NCI-H1930 (cell line): ENCODE measurements at places on chromosomes 1 and 21.
A peak's percentile ranks its signal among the peaks of the same experiment; 100 is the strongest.

DNA sequence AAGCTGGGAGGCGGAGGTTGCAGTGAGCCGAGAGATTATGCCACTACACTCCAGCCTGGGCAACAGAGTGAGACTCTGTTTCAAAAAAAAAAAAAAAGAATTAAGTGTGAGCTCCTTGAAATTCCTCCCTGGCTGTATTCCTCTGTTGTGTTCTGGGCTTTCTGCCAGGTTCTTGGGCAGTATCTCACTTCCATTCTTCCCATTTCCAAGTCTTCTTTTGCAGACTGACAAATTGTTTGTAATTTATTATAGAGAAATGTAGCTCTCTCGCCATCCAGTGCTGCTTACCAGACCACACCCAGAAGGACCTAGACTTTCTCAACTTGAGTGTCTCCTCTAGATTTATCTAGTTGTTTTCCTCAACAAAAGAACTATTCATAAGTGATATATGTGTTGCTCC lies 105.0 kb upstream of the ADGRL2 start:
- no peak for DNase-seq

DNA sequence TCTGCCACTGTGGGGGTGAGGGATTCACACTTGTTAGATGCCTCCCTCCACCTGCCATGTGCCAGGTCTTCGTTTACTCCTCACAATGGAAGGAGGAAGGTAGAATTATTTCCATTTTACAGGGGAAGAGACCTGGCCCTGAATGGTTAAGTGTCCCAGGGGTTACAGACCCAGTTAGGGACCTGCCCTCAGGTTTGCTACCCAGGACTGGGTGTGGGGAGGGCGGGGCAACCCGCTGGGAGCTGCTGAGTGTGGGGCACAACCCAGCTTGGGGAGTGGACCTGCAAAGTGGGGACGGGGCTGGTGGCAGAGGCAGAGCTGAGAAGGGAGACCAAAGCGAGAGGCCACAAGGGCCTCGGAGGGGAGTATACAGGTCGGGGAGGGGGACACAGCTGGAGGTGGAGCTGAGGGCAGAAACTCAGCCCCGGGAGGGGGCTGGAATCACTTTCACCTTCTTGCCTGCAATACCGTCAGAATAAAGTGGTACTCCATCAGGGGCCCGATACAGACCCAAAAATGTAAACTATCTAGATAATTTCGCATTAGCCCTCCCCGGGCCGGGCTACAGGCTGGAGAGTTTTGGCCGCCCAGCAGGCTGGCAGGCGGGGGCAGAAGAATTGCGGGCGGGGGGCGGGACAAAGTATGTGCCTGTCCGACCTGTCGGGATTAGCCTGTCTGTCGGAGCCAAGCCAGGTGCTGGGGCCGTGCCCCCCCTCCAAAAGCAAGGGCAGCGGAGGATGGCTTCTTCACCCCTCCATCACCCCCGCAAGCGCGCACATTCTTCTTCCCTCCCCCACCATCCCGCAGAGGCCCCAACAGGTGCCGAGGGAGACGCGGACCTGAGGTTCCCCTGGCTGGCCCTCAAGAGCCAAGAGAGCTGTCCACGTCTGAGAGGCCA lies 1.4 kb downstream of the RSPO1 start:
- no peak for DNase-seq

DNA sequence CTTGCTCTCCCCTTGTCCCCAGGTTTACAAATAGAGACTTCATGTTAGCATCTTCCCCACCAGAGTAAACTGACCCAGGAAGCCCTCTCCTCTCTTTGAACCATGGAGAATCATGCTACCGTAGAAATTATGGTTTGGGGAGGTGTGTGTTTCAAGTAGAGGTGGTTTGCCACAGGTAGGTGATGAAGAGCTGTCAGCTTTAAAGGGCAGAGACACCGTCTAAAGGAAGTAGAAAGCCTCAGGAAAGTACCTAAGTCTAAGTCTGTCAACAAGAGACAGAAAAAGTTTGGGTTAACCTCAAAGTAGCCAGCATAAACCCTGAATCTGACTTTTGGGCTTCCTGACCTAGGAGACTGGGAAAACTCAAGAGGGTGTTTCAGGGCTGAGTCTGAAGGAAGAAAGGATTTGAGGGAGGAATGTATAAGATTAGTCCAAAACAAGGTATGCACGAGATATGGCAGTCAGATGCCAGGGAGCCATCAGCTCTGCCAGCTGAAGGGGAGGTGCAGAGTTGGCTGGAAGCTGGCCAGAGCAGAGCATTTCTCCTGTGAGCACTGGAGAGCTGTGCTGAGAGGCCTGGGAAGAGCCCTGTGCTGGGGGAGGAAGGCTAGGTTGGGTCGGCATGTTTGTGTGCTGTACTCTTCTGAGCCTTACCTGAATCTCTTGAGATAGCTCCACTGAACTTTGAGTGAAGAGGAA lies 14.3 kb downstream of the ADAMTSL4 start:
- no peak for DNase-seq

DNA sequence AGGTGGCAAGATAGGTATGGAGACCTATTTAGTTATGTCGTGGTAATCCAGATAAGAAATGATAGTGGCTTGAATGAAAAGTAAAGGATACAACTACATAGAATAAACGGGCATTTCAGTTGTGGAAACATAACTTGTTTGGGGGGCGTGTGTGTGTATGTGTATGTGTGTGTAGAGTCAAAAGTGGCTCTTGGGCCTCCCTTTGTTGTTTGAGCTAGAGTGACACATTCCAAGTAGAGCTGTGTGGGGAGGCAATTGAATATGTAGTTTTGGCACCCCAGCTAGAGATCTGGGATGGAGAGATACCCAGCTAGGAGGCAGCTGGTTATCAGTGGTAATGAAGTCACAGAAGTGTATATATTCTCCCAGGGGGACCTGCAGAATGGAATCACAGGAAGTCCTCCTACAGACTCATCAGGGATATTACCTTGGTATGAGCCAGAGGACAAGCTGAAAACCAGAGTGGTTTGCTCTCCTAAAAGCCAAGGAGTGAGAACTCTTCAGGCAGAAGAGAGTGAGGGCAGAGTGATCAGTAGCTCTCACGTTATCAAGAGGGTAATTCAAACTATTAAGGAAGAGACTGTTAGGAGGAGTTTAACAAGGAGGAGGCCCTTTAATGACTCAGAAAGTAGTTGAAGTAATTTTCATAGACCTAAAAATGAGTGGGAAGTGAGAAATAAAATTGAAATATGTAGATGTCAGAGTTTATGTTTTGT lies 5.1 kb downstream of the CR1L start:
- no peak for DNase-seq

DNA sequence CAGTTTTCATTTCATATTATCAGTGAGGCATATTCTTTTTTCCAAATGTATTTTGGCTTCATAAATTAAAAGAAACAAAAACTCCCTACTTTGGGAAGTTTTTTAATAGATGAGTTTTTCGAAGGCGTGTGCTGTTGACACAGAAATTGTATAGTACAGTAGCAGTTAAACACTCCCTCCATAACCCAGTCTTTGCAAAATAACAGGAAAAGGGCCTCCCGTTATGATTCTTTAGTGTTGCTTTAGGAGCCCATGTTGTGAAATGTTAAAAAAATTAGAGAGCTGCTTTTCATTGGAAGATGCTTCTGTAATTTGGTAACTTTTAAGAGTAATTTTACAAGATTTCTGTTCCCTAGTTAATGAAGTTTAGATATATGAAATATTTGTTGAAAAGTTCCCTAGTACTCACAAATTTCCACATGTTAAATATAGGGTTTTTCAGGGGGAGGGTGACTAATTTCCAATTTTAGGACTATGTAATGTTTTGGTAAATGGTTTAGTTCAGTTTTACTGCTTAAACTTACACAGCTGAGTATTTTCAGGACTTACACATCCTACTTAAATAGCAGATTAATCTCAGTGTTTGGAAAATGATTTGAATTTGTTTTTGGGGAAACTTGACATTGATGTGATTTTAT lies 2.0 kb downstream of the CAMSAP2 start:
- DNase-seq, result no peak

DNA sequence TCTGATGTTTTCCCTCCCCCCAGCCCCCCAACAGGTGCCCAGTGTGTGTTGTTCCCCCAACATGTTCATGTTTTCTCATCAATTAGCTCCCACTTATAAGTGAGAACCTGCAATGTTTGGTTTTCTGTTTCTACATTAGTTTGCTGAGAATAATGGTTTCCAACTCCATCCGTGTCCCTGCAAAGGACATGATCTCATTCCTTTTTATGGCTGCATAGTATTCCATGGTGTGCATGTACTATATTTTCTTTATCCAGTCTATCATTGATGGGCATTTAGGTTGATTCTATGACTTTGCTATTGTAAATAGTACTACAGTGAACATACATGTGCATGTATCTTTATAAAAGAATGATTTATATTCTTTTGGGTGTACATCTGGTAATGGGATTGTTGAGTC lies 24.6 kb downstream of the ZNF678 start:
- DNase-seq, result no peak

- DNase-seq, result no peak
Measured at GRCh38 chr1:17612831-17613230, 73.3 kb downstream of the ARHGEF10L start.

GRCh38 chr1:96474985-96475743 lies 246.4 kb upstream of the PTBP2 start:
- DNase-seq, result no peak

DNA sequence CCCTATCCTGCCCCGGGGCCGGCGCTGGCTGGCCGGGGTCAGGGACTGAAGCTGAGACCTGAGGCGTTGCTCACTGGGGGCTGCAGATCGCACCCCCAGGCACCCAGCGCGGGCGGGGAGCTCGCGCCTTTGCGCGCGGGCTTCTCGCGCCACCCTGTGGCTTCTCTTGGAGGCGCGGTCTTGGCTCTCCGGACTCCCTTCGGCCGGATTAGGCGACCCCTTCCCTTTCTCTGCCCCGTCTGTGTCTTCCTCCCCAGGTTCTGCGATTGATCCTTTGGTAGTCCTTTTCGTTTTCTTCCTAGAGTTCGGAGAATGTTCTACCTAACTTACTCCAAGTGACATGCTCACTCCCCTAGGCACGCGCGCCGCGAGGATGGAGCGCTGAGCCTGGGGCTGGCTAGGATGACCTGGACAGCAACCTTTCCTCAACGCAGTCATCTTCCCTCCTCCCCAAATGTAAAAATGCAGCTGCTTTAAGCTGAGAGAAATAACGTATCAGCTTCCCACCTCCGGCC lies 495 bp upstream of the NTRK1 start:
- DNase-seq, result peak; percentile 52

DNA sequence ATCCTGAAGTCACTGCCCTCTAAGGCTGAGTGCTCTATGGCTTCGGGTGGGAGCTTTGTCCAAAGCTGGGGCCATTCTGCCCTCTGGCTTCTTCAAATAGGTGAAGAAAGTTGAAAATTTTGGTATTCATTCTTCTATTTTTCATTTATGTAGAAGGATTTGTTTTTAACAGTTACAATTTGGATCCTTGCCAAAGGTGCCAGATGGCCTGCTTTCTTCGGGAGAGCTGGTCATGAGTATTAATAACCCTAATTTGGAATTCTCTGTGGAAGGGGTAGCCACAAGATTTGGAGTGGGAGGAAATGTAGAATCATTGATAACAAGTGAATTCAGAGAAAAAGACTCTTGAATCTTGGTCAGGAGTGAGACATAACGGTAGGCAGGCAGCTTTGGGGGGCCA lies 370.4 kb upstream of the ST6GALNAC5 start:
- no peak for DNase-seq

GRCh38 chr1:211336161-211336560 lies 9.5 kb downstream of the TRAF5 start:
- DNase-seq, result no peak

GRCh38 chr21:21907271-21907670 lies 909.1 kb downstream of the NCAM2 start:
- DNase-seq, result no peak

- no peak for DNase-seq
Measured at GRCh38 chr21:42670884-42671283, 17.5 kb downstream of the PDE9A start.

DNA sequence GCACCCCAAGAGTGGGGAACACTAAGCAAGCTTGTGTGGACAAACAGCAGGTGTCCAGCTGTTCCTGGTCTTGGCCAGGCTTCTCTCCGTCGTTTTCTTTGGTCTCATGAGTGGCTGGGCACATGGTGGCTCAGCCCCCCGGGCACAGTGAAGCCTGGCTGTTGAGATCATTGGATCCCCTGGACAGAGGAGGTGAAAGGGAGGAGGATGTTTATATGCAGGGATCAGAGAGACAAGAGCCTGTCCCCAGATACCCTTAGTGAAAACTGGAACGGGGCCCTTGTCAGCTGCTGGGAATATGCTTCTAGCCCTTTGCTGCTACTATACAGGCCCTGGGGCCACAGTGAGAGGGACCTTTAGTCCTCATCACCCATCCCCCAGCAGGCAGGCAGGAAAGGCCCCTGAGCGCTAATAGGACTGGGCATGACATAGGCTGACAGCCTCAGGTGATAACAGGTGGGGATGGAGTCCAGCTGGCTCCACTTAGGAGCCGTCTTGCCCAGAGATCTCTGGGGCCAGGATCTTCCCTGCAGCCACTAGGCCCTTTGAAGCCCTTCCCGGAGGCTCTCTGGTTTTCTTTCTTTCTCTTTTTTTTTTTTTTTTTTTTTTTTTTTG lies 16.4 kb downstream of the EPHA8 start:
- no peak for DNase-seq

DNA sequence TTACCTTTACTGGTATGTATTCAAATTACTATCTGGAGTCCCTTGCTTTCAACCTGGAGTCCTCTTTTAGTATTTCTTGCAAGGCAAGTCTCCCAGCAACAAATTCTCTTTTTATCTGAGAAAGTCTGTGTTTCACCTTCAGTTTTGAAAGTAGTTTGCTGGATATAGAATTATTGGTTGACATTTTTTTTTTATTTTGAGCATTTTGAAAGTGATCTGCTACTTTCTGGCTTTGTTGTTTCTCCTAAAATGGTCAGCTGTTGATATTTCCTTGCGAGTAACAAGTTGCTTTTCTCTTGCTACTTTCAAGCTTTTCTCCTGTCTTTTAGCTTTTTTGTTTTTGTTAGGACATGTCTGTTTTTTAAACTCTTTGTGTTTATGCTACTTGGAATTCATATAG lies 126.1 kb downstream of the TRIM33 start:
- DNase-seq, result no peak

DNA sequence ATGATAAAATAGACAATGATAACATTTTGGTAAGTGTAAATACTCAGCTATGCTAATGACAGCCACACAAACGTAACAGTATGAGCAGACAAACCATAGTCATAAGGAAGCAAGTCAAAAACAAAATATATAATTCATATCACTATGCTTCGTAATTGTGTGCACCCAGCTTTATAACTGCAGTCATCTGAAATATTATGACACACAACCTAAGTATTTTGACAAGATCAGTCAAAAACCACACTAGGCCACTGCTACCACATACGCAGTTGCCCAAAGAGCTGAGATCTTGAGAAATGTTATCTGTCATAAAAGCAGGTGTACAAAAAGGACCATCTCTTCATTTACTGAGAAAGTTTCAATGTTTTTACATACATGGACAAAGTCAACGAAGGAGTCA lies 26.0 kb downstream of the RNASEL start:
- no peak for DNase-seq

DNA sequence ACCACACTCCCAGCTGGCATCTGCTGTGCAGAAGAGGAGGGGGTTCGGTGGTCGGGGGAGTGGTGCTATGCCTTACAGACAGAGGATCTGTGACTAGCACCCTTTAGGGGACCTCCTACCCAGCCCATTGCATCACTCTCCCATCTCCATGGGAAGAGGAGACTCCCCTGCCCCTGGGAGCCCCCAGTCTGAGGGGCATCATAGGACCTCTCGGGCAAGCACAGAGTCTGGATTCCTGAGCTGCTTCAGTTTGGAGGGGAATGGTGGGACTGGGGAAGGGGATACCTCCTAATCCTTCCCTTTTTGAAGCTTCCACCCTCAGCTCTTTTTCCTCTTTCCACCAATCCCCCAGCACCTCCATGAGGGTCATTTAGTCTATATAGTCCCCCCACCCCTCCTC lies 1.4 kb downstream of the INSRR start:
- DNase-seq, result no peak
